Right lung (tissue), 10 donors: ENCODE measurements at places on chromosomes 12 and 14.

GRCh38 chr12:42977451-42978230 lies 388.1 kb upstream of the PRICKLE1 start:
- DNase-seq, result no peak

DNA sequence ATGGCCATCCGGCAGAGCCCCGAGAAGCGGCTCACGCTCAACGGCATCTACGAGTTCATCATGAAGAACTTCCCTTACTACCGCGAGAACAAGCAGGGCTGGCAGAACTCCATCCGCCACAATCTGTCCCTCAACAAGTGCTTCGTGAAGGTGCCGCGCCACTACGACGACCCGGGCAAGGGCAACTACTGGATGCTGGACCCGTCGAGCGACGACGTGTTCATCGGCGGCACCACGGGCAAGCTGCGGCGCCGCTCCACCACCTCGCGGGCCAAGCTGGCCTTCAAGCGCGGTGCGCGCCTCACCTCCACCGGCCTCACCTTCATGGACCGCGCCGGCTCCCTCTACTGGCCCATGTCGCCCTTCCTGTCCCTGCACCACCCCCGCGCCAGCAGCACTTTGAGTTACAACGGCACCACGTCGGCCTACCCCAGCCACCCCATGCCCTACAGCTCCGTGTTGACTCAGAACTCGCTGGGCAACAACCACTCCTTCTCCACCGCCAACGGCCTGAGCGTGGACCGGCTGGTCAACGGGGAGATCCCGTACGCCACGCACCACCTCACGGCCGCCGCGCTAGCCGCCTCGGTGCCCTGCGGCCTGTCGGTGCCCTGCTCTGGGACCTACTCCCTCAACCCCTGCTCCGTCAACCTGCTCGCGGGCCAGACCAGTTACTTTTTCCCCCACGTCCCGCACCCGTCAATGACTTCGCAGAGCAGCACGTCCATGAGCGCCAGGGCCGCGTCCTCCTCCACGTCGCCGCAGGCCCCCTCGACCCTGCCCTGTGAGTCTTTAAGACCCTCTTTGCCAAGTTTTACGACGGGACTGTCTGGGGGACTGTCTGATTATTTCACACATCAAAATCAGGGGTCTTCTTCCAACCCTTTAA lies 1.5 kb downstream of the FOXG1 start:
- no peak for DNase-seq

- no peak for DNase-seq
Observed at GRCh38 chr12:117134059-117134458, 34.8 kb upstream of the TESC start.

DNA sequence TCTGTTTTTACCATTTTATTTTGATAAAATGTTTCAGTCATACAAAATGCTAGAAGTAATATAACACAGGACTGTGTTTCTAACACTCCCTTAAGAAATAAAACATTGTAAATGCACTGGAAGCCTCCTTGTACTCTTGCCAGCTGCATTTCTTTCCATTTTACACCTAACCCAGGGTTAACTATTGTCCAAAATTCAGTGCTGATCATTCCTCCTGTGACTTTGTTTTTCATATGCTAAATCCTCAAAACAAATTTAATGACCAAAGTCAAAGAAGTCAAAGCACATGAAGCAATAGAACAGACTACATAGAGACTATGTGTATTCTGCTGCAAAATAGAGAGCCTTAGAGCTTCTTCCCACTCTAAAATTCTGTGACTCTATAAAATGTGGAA lies 420.3 kb upstream of the PRICKLE1 start:
- DNase-seq, result no peak

GRCh38 chr14:95784137-95784536 lies 70.2 kb upstream of the TCL1A start:
- DNase-seq, result peak; percentile 37

DNA sequence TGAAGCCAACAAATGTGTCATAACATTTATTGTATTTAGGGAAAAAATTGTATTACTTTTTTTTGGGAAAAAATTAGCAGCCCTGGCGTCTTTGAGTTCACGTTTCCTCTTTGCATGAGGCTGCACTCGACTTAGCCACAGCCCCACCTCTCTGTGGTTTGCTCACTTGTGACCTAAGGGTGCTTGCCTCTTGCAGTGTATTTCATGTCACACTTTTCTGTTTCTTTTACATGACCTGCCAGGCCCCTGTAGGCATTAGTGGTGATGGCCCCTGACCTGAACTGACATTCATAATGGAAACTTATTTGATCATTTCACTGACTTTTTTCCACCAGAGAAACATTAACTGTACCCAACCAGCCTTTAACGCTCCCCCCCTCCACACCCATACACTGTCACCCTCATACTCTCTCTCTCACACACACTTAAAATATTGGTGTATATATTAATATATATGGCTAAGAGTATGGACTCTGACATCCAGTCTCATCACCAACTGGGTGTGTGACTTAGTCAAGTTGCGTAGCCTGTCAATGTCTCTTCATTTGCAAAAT lies 122.9 kb downstream of the PRKCH start:
- DNase-seq, result no peak

- DNase-seq, result no peak
Observed at GRCh38 chr12:121738340-121738858, 25.8 kb downstream of the TMEM120B start.

GRCh38 chr12:95054206-95054605 lies 19.2 kb downstream of the NR2C1 start:
- no peak for DNase-seq

- DNase-seq, result no peak
Observed at GRCh38 chr12:113674996-113675395, 203.3 kb upstream of the LHX5 start.

DNA sequence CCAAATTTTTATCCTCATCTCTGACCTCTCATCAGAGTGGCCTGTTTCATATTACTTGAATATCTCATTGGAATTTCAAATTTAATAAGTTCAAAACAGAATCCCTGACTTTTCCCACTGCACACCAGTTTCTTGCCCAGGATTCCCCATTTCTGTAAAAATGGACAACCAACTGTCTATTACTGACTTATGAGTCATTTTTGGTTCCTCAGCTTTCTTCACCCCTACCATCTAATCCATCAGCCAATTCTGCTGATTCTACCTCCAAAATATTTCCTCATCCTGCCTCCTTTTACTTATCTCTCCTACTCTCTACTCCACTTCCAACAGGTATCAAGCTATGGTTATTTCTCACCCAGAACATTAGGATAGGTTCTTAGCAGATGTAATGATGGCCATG lies 44.2 kb downstream of the TMX1 start:
- DNase-seq, result no peak

- DNase-seq, result no peak
Observed at GRCh38 chr12:106084014-106084671, 54.6 kb downstream of the NUAK1 start.

DNA sequence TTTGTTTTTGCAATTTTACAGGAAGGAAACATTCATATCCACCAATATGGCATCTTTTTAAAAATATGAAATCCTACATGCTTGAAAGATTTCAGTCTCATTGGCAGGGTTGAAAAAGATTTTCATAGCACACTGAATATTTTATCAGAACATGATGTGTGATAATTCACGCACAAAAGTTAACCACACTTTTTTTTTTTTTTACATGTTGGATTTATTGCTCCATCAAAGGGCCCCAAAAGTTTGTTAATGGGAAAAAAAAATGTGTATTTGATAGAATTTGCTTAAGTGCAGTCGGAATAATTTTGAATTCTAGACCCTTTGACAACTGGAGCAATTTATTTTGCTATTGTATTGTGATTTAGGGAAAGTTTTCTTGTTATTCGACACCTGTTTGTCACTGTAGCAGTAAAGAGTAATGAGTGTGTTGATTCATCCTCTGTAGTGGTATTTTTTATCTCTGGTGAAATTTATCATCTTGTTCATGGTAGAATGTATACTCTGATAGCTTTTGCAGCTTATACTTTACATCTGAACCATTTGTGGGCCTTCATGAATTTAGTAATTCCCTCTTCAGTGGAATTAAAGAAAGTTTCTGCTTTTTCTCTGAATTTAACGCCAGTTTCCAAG lies 1.1 kb downstream of the EML1 start:
- no peak for DNase-seq

GRCh38 chr12:2492236-2492635 lies 302.5 kb upstream of the FKBP4 start:
- no peak for DNase-seq

DNA sequence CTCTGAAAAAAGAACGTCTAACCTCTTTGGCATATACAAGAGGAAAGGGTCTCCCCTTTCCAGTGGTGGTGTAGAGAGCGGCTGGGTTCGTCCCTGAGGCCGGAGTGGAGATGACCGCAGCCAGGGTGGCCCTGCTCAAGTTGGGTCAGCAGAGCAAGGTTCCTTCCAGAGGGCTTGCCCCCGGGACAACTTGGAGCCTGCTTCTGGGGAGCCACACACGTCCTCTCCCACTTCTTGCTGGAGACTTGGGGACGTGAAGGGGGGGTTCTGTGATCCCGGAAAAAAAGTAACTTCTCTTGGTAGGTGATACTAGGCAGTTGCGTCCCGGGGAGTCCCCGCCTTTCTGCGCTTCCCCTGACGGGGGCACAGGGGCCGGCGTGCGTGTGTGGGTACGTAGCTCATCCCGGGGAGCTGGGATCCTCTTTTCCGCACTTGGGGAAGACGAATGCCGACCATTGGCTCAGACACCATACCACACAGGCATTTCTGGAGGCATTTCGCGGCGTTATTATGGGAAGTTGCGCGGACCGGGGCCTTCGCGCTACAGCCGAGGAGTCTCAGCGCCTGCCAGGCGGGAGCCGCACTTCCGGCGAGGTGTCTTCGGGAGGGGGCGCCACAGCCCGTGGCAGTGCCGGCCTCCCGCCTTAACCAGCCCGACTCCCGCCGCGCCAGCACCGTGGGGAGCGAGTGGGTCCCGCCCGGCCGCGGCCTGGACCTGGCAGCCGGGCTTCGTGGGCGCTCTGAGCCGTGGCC lies 14.8 kb upstream of the PAX9 start:
- DNase-seq, result no peak

DNA sequence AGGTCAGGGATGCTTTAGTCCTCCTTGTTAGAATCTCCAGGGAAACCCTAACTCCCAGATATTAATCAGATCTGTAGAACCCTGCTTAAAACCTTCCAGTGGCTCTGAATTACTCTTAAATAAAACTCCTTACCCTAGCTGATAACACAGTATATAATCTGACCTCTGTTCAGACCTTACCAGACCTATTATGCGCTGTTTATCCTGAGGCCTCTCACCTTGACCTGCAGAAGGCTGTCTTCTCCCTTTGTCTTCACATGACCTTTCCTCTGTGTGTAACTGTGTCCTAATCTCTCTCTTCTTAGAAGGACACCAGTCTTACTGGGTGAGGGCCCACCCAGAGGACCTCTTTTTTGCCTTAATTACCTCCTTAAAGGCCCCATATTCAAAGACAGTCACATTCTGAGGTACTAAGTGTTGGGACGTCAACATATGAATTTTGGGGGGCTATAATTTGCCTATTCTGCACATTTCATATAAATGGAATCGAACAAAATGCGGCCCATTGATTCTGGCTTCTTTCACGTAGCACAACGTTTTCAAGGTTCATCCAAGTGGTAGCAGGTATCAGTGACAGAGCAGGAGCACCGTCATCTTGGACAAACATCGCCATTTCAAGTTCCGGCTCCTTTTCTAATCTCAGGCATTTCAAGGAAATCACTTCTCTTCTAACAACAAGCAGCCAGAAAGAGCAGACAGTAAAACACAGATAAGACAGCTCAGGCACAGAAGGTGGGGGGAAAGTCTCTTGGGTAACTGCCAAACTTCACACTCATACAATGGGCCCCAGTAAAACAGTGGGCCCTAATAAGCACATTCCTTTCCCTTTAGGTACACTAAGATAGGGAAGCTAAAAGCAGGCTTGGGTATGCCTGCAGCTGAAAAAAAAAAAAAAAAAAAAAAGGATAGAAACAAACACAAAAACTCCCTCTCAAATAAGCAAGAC lies 200.2 kb upstream of the NUDT4 start:
- DNase-seq, result no peak

- no peak for DNase-seq
Observed at GRCh38 chr14:28461389-28461788, 305.2 kb upstream of the FOXG1 start.

DNA sequence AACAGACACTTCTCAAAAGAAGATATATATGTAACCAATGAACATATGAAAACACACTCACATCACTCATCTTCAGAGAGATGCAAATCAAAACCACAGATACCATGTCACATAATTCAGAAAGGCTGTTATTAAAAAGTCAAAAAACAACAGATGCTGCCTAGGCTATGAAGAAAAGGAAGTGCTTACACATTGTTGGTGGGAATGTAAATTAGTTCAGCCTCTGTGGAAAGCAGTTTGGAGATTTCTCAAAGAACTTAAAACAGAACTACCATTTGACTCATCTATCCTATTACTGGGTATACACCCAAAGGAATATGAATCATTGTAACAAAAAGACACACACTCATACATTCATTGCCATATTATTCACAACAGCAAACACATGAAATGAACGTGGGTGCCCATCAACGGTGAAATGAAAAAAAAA lies 35.1 kb downstream of the EIF2S3B start:
- DNase-seq, result no peak

- no peak for DNase-seq
Observed at GRCh38 chr14:36241183-36241582, 64.7 kb upstream of the PTCSC3 start.

GRCh38 chr12:3307389-3307788 lies 183.6 kb upstream of the PRMT8 start:
- DNase-seq, result peak; percentile 33

DNA sequence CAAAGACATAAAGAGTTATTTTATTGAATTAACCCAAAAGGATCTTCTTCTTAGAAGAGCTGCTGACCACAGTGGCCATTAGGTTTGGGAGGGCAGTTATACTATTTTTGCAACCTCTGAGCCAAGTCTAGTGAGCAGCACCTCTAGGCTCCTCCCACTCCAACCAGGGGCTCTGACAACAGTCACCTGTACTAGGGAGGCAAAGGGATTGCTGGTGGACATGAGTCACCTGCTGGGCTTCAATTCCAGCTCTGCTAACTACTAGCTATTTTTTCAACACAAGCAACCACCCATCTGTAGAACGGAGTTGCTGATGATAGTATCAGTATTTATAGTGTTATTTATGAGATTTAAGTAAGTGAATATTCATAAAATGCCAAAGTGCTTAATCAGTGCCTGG lies 166.0 kb downstream of the KLHL28 start:
- DNase-seq, result no peak

DNA sequence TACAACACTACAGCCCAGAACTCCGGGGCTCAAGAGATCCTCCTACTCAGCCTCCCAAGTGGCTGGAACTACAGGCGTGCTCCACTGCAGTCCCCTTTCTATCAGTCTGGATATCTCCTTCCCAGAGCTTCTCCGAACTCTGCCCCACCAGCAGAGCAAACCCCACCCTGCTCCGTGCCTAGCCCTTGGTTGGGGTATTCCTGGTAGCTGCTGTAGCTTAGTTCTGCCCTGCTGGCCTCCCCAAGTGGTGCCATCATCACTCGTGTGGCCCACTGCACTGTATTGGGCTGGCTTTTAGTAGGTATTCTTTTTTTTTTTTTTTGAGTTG lies 9.5 kb downstream of the HSP90AA1 start:
- no peak for DNase-seq

GRCh38 chr12:93008044-93008778 lies 79.1 kb upstream of the EEA1 start:
- no peak for DNase-seq
